ENCODE measurements at places on chromosomes 3 and 15.

GRCh38 chr3:36944641-36945270, at the start of gene TRANK1:
TSS of gene TRANK1 (minus strand) at chr3:36945054. CDS start at chr3:36944809, 245 bp downstream.
- DNase-seq, result peak; percentile 83

GRCh38 chr3:113213896-113214587, 2.7 kb downstream of the BOC start:
- no peak for DNase-seq

- DNase-seq, result no peak
Measured at GRCh38 chr3:60125686-60126085, 1075.9 kb upstream of the CFAP20DC start.

DNA sequence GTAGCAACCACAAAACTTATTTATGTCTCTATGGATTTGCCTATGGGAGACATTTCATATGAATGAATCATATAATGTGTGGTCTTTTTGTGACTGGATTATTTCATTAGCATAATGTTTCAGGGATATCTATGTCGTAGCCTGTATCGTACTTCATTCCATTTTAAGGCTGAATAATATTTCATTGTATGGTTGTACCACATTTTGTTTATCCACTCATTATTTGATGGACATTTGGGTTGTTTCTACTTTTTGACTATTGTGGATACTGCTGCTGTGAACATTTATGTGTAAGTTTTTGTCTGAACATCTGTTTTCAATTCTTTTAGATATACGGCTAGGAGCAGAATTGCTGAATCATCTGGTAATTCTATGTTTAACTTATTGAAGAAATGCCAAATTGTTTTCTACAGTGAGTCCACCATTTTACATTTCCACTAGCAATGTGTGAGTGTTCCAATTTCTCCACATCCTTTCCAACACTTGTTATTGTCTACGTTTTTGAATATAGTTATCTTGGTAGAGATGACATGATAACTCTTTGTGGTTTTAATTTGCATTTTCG, 134.4 kb upstream of the DAZL start:
- DNase-seq, result no peak

DNA sequence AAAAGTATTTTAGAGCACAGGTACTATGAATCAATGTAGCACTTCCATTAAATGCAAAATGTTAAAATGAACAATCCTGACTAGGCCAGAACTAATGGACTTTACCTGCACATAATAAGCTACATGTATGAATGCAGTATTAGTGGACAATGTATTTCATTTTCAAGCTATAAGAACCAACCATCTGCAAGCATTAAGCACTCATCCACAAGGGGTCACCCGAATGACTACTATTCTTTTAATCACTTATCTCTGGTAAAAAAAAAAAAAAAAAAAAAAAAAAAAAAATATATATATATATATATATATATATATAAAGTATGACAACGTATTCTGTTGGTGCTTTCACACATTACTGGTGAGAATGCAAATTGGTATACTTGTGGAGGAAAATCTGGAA, 7.2 kb downstream of the HERC1 start:
- peak; percentile 42 for DNase-seq

GRCh38 chr15:92520914-92521623, 127.4 kb downstream of the ST8SIA2 start:
- no peak for DNase-seq

DNA sequence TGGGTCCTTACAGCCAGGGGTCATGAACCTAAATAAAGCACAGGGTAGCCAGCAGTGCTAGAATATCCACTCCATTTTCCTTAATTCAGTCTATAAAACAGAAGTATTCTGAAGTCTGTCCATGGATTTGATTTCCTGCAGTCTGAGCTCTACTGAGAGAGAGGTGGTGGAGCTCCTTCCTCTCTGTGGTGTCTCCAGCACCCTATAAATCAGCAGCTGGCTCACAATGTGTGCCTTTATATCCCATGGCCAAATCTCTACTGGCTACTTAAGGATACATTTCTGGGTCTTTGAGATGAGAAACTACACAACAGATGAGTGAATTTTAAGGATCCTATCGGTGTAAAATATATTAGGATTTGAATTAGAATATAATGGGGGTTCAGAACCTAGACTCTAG, 339.9 kb upstream of the RBMS3 start:
- DNase-seq, result no peak

GRCh38 chr3:197746209-197746608, 3.5 kb upstream of the FYTTD1 start:
- no peak for DNase-seq

DNA sequence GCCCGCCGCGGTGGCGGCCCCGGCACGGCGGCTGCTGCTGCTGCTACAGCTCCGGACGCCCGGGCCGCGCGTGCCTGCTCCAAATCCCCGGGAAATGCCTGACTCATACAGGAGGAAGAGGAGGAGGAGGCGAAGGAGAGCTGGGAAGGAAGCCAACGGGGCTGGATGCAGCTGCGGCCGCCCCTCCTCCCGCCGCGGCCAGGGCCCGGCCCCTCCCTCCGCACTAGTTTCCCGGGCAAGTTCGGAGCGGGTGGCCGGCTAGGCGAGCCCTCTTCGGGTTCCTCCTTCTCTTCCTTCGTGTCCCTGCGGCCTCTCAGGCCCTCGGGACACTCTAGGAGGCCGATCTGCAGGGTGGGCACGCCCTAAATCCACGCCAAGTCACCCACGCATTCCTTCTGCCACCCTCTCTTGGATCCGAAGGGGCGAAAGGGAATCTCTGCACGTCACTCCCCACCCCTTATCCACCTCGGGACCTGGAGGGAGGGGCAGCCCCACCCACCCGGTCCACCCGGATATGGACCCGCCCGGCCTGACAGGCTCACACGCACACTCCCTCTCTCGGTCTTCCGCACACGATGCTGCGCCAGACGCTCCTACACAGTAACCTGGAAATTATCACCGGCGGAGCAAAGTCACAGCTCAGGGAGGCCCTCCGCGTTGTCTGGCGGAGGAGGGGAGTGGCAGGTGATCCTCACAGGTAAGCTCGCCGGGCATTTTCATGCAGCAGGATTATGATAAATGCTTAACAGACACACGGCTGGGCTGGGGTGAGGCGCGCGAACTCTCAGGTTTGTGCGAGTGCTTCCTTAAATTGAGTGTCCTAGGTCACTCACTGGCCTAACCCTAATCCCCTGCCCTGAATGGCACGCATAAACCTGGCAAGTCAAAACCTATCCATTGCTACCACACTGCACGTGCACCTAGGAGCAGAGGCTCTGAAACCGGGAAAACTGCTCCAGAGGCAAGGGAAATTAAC, at the start of the genes OSBPL10 and ZNF860:
Gene OSBPL10, minus strand, starts transcription at position 57 of the 976 bp plus-strand sequence. CDS start 83 bp downstream, outside the sequence.
Gene ZNF860, plus strand, starts transcription at position 545 of the 976 bp plus-strand sequence. CDS start 7,330 bp downstream, outside the sequence.
- no peak for DNase-seq
